Activated T-cell treated with anti-CD3 and anti-CD28 coated beads for 48 hours (primary cell): ENCODE measurements at places on chromosomes 2 and 18.

- DNase-seq: no peak
Measured at GRCh38 chr2:223562078-223562477, 40.1 kb downstream of the SCG2 start.

GRCh38 chr2:121635371-121635770 lies 13.9 kb downstream of the CLASP1 start:
- no peak for DNase-seq

GRCh38 chr18:33581856-33582255 lies 3.8 kb downstream of the ASXL3 start:
- DNase-seq: no peak

- DNase-seq: no peak
Measured at GRCh38 chr2:28363686-28364280, 28.9 kb upstream of the FOSL2 start.

- DNase-seq: no peak
Measured at GRCh38 chr2:6917761-6918421, 679 bp downstream of the RNF144A start.
